ENCODE measurements at places on chromosomes 16 and 17.

DNA sequence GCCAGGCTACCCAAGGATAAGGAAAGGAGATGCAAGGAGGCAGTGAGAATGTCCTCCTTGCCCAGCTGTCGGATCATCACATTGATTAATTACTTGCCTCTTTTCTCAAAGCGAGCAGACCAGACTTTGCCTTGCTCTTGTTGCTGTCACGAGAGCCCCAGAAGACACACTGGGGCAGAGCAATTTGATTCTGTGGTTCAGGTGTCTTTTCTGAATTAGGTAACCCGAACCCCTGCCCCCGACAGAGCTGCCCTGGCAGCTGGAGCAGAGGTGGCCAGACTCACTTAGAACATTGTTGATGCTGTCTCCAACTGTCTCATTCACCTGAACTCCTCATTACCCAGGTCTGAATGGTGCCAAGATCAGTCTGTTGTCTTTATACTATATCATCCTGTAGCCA, 34.3 kb downstream of the VAT1L start:
- no peak for DNase-seq

DNA sequence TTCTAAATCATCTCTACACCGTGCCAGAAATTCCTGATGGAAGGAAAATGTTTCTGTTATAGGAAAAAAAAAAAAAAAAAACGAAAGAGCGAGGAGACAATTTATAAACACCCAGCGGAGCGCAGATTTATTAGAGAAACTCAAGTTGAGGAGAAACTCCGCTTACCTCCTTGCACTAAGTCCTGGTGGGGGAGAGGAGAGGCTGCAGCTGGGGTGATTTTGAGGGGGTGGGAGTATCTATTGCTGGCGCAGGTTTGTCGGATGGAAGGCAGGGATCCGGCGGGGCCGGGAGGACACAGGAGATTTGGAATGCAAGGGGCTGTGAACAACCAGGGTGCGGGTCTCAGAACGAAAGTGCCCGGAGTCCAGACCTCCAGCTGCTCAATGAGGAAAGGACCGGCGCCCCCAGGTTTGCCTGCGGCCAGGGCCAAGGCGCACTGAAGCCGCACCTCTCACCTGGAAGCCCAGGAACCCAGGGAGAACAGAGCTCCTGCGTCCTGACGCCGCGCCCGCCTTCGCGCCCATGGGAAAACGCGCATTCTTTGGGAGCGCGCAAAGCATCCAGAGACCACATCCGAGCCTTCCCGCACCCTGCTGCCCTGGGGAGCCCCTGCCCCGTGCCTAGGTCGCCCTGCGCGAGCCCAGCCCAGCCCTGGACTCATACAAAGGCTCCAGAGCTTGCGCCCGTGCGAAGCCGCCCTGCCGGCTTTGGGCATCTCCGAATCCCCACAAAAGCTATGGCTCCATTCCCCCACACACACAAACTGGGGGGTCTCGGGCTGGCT, 2.6 kb upstream of the HOXB8 start:
- DNase-seq: no peak

- DNase-seq: no peak
Measured at GRCh38 chr17:8800656-8801055, 1.5 kb upstream of the MFSD6L start.

DNA sequence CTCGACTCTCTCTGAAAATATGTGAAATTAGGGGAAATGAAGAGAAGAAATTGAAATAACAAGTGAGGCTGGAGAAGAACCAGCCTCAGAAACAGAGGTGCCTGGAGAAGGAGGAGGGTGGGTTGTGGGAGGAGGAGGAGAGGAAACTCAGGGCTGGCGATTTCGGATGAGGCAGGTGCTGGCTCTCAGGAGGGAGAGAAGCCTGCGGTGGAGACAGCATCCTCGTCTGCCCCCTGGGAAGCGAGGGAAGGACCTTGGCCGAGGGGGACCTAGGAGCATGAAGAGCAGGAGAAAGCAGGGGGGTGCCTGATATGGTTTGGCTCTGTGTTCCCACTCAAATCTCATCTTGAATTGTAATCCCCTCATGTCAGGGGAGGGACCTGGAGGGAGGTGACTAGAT, 264.7 kb upstream of the TNRC6C start:
- DNase-seq: no peak

DNA sequence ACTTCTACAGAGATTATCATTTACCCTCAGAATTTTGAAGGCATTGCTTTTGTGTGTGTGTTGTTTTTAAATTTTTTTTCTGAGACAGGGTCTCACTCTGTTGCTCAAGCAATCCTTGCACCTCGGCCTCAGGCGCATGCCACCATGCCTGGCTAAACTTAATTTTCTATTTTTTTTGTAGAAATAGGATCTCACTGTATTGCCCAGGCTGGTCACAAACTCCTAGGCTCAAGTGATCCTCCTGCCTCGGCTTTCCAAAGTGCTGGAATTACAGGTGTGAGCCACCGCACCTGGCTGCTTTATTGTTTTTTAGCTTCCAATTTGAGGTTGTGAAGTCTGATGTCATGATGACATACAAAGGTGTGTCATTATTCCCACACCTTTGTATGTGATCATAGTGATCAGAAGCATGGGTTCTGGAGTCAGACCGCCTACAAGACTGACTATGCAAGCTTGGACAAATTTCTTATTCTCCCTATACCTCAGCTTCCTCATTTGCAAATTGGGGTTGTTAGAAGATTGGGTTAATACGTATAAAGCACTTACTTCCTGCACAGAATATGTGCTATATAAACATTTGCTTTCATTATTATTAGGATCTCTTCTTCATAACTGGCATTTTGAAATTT, 5.8 kb downstream of the SEPHS2 start:
- no peak for DNase-seq

DNA sequence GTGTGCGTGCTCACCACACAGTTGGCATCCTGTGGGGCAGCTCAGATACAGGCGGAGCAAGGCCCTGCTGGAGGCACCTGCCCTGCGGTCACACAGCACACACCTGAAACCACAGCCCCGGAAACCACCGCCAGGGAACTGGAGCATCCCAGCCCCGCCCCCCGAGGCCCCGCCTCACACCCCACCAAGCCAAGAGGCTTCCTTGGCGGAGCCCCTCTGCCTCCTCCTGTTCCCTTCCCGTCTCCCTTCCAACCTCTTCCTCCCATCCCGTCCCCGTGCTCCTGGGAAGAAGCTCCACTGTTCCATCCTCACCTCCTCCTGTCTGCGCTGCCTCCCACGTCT, 205.5 kb downstream of the NTN1 start:
- no peak for DNase-seq

GRCh38 chr17:66995944-66996343, 31.4 kb downstream of the CACNG4 start:
- no peak for DNase-seq

DNA sequence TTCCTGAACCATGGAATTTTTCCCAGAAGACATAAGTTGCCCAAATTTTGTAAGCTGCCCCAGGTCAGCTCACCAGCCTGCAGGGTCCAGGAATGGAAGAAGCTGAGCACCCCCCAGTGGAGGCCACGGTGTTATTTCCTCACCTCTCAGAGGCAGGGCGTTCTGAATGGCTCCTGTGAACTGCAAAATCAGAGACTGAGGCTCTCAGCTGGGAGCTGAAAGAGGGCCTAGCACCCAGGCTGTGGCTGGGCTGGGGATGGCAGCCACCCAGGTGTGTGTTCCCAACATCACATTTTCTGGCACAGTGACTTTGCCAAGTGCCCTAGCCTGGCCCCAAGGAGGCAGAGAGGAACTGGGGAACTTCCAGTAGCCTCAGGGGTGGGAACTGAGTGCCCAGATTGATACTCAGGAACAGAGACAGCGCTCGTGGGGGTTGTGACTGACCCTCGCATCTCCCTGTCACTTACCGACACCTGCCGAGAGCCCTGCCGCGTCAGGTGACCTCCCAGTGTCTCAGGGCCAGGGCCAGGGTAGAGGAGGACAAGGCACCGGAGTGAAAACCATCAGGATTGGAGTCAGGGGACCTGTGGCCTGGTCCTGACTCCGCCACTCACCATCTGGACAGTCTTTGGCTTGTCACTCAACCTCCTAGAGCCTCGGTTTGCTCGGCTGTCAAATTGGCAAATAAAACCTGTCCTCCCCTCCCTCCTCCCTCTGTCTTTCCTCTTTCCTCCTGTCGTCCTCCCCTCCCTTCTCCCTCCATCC, 11.3 kb downstream of the CACNG4 start:
- no peak for DNase-seq

GRCh38 chr17:67759355-67760171, 41.8 kb downstream of the NOL11 start:
- DNase-seq: peak; percentile 74

Data from fibroblast of the conjunctiva (primary cell).